ENCODE measurements at places on chromosomes 7 and 10. TPM values are rescaled to one million over a fixed set of nuclear protein-coding genes. Genes with fewer than 3 reads are reported as not detected.

The CYP2C8 gene
- total RNA-seq = not detected

DNA sequence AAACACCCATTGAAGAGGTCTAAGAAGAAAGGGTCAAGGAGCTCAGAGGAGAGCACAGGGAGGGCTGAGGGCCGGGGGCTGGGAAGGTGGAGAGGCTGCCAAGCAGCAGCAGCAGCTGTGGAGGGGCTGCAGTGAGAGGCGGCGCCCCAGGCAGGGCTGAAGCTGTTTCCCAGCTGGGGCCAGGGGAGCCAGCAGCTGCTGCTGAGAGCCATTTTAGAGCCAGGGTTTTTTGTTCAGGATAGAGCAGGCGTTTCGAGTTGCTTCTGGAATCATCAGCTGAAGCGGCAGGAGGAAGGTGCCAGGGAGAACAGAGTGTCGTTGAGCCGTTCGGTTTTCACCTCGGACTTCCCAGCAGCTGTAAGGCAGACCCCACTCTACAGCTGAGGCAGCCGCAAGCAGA is 62.7 kb downstream of the LANCL2 start:
- H3K27ac ChIP-seq = peak overlapping the region; percentile 38
- peaks cover 21% of the 10 kb centered on the region for H3K4me1 ChIP-seq
- DNase-seq = no peak
- peaks cover 8% of the 10 kb centered on the region for H3K36me3 ChIP-seq
- H3K4me3 ChIP-seq = no peak overlapping the region
- H3K27me3 ChIP-seq = no peaks in the 10 kb centered on the region

DNA sequence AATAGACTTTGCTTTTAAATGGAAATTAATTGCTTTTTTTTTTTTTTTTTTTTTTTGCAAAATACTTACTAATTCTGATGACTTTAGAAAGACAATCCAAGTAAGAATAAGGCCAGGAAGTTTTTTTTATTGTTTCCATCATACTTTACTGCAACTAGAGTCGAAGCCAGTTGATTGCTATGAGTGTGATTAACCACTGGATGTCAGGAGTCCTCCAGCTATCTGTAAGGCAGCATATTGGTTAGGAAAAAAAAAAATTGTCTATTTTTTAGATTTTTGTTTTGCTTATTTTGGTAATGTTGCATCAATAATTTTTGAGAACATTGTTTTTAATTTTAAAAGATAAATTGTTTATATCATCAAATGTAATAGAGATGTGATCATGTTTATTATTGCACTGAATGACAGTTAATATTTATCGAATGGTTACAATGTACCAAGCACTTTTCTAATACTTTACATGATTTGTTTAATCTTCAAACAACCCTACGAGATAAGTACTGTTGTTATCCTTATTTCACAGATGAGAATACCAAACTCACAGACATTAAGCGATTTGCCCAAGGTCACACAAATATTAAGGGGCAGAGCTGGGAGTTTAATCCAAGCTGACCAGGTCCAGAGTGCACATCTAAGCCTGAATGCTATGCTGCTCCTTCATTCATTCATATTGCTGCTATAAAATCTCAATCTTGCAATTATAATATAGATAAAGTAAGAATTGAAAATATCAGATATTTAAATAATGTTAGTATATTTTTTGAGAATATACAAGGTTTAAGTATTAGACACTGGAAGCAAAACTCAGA is 19.9 kb upstream of the LMOD2 start:
- H3K27me3 ChIP-seq = peaks cover 17% of the 10 kb centered on the region
- H3K4me1 ChIP-seq = no peaks in the 10 kb centered on the region
- H3K36me3 ChIP-seq = no peaks in the 10 kb centered on the region

- peaks cover 7% of the 10 kb centered on the region for H3K27me3 ChIP-seq
- no peak for DNase-seq
- H3K27ac ChIP-seq = no peak overlapping the region
- H3K4me3 ChIP-seq = peak overlapping the region; percentile 97
- H3K36me3 ChIP-seq = peaks cover 8% of the 10 kb centered on the region
Observed at GRCh38 chr7:129055861-129056464, 1.1 kb upstream of the TNPO3 start.

DNA sequence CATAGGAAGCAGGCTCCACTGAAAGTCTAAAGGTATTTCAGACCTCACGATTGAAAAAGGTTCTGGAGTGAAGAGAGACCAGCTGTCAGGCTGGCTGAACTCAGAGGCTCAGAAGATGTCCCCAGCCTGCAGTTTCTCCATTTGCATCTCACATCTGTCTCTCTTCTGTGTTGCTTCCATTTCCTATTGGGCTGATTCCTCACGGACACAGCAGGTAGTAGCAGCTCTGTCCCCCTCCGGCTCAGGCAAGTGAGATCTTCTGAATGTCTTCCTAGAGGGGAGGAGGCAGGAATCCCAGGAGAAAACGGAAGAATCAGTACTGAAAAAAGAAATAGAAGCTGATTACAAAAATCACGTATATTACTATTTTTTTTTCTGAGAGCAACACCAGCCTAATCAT is 274.1 kb upstream of the COBL start:
- no peak for DNase-seq
- H3K4me3 ChIP-seq = no peak overlapping the region
- no peaks in the 10 kb centered on the region for H3K27me3 ChIP-seq
- no peaks in the 10 kb centered on the region for H3K4me1 ChIP-seq

The SLC26A4 gene
- 7.1 TPM for total RNA-seq

GRCh38 chr7:45407730-45408408 is 166.3 kb upstream of the ADCY1 start:
- peaks cover 8% of the 10 kb centered on the region for H3K27me3 ChIP-seq
- H3K27ac ChIP-seq = no peak overlapping the region
- H3K4me3 ChIP-seq = no peak overlapping the region
- H3K36me3 ChIP-seq = no peaks in the 10 kb centered on the region
- H3K4me1 ChIP-seq = peaks cover 2% of the 10 kb centered on the region
- no peak for DNase-seq

- no peaks in the 10 kb centered on the region for H3K36me3 ChIP-seq
- no peaks in the 10 kb centered on the region for H3K4me1 ChIP-seq
- H3K27me3 ChIP-seq = peaks cover 2% of the 10 kb centered on the region
- H3K4me3 ChIP-seq = no peak overlapping the region
- no peak overlapping the region for H3K27ac ChIP-seq
Observed at GRCh38 chr7:157525491-157525915, 188.7 kb downstream of the DNAJB6 start.

The AKR1D1 gene
- total RNA-seq = not detected

GRCh38 chr10:28681291-28681763 is 4.0 kb downstream of the BAMBI start:
- H3K4me1 ChIP-seq = peaks cover 26% of the 10 kb centered on the region
- no peak overlapping the region for H3K27ac ChIP-seq
- H3K36me3 ChIP-seq = no peaks in the 10 kb centered on the region
- no peak overlapping the region for H3K4me3 ChIP-seq

The MMP21 gene
- not detected for total RNA-seq

The RBP4 gene
- total RNA-seq = not detected

The NEURL1 gene
- total RNA-seq = 2.4 TPM

- H3K27me3 ChIP-seq = no peaks in the 10 kb centered on the region
- no peak overlapping the region for H3K4me3 ChIP-seq
- H3K27ac ChIP-seq = no peak overlapping the region
- peaks cover 4% of the 10 kb centered on the region for H3K36me3 ChIP-seq
- peaks cover 64% of the 10 kb centered on the region for H3K4me1 ChIP-seq
- no peak for DNase-seq
Observed at GRCh38 chr7:99109108-99110051, 34.5 kb downstream of the SMURF1 start.

The ST8SIA6 gene
- total RNA-seq = 0.38 TPM

- H3K27ac ChIP-seq = no peak overlapping the region
- peaks cover 22% of the 10 kb centered on the region for H3K27me3 ChIP-seq
- peaks cover 1% of the 10 kb centered on the region for H3K36me3 ChIP-seq
- DNase-seq = no peak
- no peaks in the 10 kb centered on the region for H3K4me1 ChIP-seq
- no peak overlapping the region for H3K4me3 ChIP-seq
Observed at GRCh38 chr7:100649826-100650565, 6.3 kb downstream of the ACTL6B start.

GRCh38 chr10:46992803-46993561 is 81.8 kb downstream of the PTPN20 start:
- H3K27ac ChIP-seq = no peak overlapping the region
- no peaks in the 10 kb centered on the region for H3K4me1 ChIP-seq
- no peak for DNase-seq
- no peak overlapping the region for H3K4me3 ChIP-seq

- no peaks in the 10 kb centered on the region for H3K4me1 ChIP-seq
- H3K36me3 ChIP-seq = no peaks in the 10 kb centered on the region
- DNase-seq = no peak
- no peaks in the 10 kb centered on the region for H3K27me3 ChIP-seq
- no peak overlapping the region for H3K4me3 ChIP-seq
Observed at GRCh38 chr7:98362517-98362916, 38.4 kb downstream of the BAIAP2L1 start.

The TSPAN12 gene
- not detected for total RNA-seq

DNA sequence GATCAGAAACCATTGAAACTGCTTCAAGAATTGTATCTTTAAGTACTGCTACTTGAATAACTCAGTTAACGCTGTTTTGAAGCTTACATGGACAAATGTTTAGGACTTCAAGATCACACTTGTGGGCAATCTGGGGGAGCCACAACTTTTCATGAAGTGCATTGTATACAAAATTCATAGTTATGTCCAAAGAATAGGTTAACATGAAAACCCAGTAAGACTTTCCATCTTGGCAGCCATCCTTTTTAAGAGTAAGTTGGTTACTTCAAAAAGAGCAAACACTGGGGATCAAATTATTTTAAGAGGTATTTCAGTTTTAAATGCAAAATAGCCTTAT is 14.7 kb downstream of the HNRNPA2B1 start:
- no peaks in the 10 kb centered on the region for H3K27me3 ChIP-seq
- peak overlapping the region; percentile 25 for H3K4me3 ChIP-seq
- H3K36me3 ChIP-seq = peaks cover 63% of the 10 kb centered on the region
- peaks cover 61% of the 10 kb centered on the region for H3K4me1 ChIP-seq
- no peak for DNase-seq

The AEBP1 gene
- 6.6 TPM for total RNA-seq

DNA sequence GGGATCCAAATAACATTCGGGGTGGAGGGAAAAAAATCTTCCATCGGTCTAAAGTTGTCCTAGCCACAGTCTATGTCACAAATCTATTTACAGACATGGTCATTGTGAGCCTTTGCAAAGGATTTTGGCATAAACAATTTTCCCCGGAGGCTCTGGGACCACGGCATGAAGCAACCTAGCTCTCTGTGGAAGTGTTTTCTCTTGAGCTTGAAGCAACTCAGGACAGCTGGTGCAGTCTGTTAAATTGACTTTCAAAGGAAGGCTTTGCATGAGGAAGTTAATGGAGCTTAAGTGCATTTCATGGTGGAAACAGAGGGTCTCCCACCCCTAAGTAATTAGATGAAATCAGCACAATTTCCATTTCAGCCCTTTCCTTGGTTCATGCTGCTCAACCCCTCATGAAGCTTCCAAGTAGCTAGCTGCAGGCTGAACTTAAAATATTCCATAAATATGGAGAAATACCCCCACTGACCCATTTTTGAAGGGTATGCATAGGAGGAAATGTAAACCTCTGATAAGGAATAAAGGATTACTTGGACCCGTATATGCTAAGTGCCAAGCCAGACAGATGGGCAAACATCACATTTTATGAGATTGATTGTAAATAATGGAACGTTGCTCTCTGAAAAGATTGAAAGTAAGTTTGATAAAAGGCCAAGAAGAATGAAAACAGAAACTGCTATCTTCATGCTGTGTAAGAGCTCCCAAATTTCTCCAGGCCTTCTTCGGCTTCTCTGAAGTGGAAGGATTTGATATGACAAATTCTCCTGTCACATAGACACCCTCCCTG is 39.9 kb downstream of the CCDC3 start:
- no peaks in the 10 kb centered on the region for H3K36me3 ChIP-seq
- DNase-seq = no peak
- peaks cover 21% of the 10 kb centered on the region for H3K27me3 ChIP-seq
- peaks cover 4% of the 10 kb centered on the region for H3K4me1 ChIP-seq
- no peak overlapping the region for H3K4me3 ChIP-seq
